Neural crest cell (in vitro differentiated cells): ENCODE measurements at places on chromosomes 7 and 10.

GRCh38 chr7:128938544-128939074 is 882 bp downstream of the IRF5 start:
- peak overlapping the region; percentile 71 for H3K4me3 ChIP-seq
- H3K36me3 ChIP-seq: peaks cover 2% of the 10 kb centered on the region
- DNase-seq: no peak
- H3K27me3 ChIP-seq: peaks cover 73% of the 10 kb centered on the region
- peaks cover 12% of the 10 kb centered on the region for H3K4me1 ChIP-seq

DNA sequence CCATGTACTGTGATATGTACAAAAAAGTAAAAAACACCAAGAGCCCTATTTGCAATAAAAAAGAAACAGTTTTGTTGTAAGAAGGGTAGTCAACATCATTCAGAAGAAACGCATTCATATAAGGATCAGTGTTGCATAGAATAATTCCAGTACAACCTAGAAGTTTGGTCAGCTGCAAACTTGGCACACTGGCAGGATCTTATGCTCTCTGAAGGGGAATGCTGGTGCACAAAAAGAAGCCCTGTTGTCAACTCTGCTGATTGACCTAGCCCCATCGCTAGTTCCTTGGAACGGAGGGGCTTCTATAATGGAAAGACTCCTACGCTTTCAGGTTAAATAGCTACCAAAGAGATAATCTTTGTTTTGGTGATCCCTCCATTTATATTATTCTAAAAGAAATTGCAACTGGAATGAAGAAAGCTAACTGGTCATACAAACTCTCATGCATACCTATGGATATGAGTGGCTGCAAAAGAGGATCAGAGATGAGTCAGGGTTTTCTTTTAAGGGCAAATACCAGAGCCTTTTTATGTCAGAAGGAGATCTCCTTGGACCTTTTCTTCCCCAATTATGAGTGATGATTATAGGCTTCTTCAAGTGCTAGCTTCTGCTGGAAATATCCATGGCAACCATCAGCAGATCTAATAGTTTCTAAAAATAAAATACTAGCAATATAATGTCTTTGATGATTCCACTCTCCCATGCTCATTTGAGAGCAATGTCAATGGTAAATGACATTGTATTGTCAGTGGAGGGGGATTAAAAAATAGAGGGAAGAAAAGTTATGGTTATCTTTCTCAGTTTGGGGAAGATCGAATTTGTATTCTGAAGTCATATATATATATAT is 312.4 kb upstream of the CACNA2D1 start:
- H3K36me3 ChIP-seq: no peaks in the 10 kb centered on the region
- no peak overlapping the region for H3K4me3 ChIP-seq

DNA sequence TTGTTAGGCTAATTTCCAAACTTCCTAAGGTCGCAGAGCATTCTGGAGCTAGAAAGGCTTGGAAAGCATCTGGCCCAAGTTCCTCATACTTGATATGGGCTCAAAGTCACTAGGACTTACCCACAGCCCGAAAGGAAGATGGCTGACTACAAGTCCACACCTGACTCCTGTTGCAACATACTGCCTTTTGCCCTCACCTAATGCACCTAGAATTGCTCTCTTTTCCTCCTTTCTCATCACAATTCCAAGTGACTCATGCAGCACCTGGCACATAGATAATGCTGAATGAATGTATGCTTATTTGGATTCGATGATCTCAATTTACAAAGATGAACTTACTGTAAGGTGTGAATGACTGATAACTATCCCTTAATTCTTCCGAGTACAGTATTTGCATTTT is 131.5 kb downstream of the SORBS1 start:
- peaks cover 3% of the 10 kb centered on the region for H3K36me3 ChIP-seq
- DNase-seq: no peak
- H3K27ac ChIP-seq: no peak overlapping the region
- H3K4me1 ChIP-seq: peaks cover 33% of the 10 kb centered on the region

DNA sequence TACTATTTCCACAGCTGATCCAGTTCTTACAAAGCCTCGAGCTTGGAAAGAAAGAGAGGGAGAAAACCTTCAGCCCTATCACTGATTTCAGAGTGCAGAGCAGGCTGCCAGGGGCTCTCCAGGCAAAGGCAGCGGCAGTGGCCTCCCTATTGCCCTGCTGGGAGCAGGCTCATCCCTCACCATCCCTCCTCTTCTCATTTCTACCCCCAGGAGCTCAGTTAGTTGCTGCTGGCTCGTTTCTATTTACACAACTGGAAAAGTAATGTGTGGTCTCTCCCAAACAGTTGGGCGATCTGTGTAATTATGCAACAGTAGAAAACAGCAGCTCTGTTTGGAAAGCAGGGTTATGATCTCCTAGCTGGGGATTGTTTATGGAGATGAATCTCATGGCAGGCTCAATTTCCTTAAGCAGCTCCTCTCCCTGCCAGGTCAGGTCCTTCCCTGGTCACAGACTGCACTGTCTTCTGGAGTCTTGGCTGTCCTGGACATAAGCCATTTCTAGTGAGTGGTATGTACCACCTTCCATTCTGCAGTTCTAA is 28.7 kb upstream of the TNS3 start:
- no peaks in the 10 kb centered on the region for H3K4me1 ChIP-seq
- no peaks in the 10 kb centered on the region for H3K36me3 ChIP-seq
- H3K4me3 ChIP-seq: no peak overlapping the region
- no peak for DNase-seq
- H3K27me3 ChIP-seq: no peaks in the 10 kb centered on the region
- H3K27ac ChIP-seq: no peak overlapping the region

GRCh38 chr7:11319491-11320274 is 346.0 kb downstream of the PHF14 start:
- H3K4me1 ChIP-seq: peaks cover 14% of the 10 kb centered on the region
- H3K27me3 ChIP-seq: no peaks in the 10 kb centered on the region
- no peak for DNase-seq

DNA sequence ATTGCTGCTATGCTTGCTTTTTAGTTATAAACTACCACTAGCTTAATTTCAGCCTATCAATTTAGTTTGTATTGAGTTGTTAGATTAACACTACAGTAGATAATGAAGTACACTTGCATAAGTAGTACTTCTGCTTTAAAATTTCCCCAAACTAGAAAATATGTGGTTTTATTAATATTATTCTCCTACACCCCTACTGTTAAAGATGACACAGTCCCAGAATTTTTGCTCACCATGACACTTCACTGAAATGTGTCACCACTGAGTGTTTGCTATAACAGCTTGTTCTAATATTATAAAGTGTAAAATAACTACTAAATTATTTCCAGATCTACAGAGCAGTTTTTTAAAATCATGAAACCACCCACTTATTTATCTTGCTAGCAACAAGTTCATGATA is 31.6 kb downstream of the RHEB start:
- no peak for DNase-seq
- H3K27me3 ChIP-seq: no peaks in the 10 kb centered on the region
- H3K4me1 ChIP-seq: peaks cover 23% of the 10 kb centered on the region
- no peak overlapping the region for H3K27ac ChIP-seq
- H3K36me3 ChIP-seq: peaks cover 9% of the 10 kb centered on the region
- H3K4me3 ChIP-seq: no peak overlapping the region

GRCh38 chr7:139416405-139416804 is 56.7 kb downstream of the LUC7L2 start:
- DNase-seq: no peak
- H3K4me3 ChIP-seq: no peak overlapping the region
- no peak overlapping the region for H3K27ac ChIP-seq
- H3K27me3 ChIP-seq: no peaks in the 10 kb centered on the region
- H3K4me1 ChIP-seq: no peaks in the 10 kb centered on the region
